ENCODE measurements at places on chromosomes 4 and X.

DNA sequence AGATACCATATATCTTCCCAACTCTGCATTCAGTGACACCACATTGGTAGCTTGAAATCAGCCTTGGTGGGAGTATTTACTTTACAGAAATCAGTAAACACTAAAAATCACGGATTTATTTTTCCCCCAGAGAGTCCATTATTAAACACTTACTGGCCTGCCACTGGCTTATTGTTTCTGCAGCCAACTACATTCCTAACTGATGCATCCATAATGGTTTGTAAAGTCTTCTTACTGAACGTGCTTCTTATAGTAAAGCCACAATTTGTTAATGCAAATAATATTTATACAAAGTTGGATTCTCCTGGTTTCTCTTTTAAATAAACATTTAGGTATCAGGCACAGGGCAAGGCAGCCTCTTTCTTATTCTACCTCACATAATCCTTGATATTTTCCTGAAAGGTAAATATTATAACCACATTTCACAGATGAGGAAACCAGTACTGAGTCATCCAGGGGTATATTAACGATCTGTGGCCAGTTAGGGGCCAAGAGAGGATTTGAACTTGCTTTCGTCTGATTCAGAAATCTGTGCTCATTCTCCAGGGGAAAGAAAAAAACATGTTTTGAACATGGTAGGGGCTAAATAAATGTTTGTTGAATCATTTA lies 136.5 kb downstream of the RAB28 start:
- no peak for DNase-seq

- DNase-seq: no peak
Measured at GRCh38 chrX:40290517-40290916, 192.8 kb upstream of the BCOR start.

- no peak for DNase-seq
Measured at GRCh38 chr4:26255989-26256388, 64.8 kb upstream of the RBPJ start.

DNA sequence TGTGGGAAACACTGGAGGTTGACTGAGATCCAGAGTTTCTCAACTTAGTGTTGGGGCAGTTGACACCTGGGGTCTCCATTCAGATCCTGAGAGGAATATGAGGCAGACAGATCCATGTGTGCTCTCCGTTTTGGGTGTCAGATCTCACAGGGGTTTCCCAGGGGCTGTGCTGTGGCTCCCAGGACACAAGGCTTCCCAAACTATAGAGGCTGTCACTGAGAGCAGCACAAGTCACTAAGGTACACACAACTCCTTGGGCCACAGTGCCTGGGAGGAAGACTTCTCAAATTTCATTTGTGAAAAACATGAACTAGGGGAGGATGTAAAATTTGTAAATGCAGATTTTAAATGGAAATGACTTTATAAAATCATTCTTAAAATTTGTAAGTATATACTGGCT lies 363.6 kb downstream of the FBXO8 start:
- no peak for DNase-seq

- no peak for DNase-seq
Measured at GRCh38 chr4:5238173-5238572, 186.9 kb downstream of the STK32B start.

GRCh38 chr4:76055016-76055415 lies 19.1 kb upstream of the CXCL11 start:
- no peak for DNase-seq

- DNase-seq: no peak
Measured at GRCh38 chrX:136780241-136780640, 491 bp downstream of the ARHGEF6 start.

GRCh38 chrX:51853251-51853650 lies 40.2 kb upstream of the MAGED1 start:
- no peak for DNase-seq

DNA sequence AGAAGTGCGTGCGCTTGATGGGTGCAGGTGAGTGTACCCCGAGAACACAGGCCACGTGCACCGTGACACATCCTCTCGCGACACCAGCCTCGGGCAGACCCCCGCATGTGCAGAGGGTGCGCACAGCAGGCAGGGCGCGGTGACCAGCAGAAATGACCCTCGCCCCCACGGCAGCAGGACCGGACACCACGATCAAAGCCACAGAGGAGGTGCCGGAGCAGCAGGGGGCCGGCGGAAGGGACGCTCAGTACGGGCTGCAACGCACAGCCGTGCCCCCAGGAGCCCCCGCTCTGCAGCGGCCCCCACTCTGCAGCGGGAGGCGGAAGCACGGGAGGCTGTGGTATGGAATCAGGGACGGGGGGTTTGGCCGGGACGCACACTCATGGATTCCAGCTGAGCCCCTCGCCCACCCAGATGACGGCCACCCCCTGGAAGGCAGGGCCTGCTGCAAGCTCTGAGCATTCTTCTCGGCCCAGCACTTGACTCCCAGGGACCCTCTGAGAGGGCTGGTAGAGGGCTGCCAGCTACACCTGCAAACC lies 17.1 kb downstream of the PPP2R3B start:
- no peak for DNase-seq

- DNase-seq: no peak
Measured at GRCh38 chr4:113419631-113420030, 341.9 kb downstream of the CAMK2D start.

DNA sequence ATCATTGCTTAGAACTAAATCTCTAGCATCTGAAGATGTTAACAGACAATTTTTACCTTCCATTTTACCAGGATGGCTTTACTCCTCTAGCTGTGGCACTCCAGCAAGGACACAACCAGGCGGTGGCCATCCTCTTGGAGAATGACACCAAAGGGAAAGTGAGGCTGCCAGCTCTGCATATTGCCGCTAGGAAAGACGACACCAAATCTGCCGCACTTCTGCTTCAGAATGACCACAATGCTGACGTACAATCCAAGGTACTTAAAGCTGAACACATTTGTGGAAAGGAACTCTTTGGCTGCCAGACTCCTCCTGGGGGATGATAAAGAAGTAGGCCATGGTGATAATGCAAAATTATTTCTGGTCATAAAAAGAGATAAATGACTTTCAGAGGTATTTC lies 187.5 kb downstream of the ANK2 start:
- no peak for DNase-seq

- DNase-seq: no peak
Measured at GRCh38 chr4:123380728-123381716, 15.6 kb upstream of the SPRY1 start.

- DNase-seq: no peak
Measured at GRCh38 chrX:56268888-56269287, 36.7 kb downstream of the KLF8 start.

DNA sequence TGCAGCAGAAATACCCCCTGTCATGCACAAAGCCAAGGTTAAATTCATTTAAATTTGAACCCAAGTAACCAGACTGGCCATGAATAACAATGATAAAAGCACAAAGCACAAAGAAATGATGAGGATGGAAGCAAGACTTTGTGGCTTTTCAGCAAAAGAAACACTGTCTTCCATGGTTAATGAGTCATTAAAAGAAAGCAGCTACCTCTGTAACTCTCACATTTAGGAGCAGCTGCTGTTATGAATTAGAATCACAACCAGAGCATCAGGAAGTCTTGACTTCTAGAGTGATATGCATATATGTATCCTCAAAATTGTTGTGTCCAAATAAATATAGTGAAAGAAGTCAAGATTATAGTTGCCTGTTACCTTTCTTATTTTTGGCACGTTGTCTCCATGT lies 70.7 kb upstream of the RPS6KA6 start:
- DNase-seq: no peak

DNA sequence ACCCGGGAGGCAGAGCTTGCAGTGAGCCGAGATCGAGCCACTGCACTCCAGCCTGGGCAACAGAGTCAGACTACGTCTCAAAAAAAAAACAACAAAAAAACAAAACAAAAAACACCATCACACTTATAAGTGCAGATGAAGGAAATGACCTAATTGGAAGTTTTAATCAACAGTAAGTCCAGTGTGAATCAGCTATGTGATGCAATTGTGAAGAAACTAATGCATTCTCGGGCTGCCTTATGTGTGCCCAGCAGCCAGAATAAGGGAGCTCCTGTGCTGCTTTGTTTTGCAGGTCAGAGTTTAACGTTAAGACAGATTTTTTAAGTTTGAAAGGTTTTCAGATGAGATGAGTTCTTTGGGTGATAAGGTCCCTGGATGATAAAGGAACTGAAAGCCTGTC lies 10.8 kb downstream of the DAPP1 start:
- no peak for DNase-seq

DNA sequence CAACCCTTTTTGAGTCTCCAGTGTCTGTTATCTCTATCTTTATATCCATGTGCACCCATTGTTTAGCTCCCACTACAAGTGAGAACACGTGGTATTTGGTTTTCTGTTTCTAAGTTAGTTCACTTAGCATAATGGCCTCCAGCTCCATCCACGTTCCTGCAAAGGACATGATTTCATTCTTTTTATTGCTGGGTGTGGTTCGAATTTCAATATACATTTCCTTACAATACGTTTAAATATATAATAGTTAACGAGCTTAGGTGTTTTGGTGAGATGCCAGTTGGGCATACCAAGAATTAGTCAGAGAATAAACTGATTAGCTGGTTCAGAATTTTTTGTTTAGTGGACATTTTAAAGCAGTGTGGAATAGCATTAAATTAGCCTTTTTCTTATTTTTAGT lies 196.7 kb downstream of the CFAP47 start:
- DNase-seq: no peak

GRCh38 chr4:186255122-186255521 lies 10.9 kb upstream of the F11 start:
- no peak for DNase-seq

DNA sequence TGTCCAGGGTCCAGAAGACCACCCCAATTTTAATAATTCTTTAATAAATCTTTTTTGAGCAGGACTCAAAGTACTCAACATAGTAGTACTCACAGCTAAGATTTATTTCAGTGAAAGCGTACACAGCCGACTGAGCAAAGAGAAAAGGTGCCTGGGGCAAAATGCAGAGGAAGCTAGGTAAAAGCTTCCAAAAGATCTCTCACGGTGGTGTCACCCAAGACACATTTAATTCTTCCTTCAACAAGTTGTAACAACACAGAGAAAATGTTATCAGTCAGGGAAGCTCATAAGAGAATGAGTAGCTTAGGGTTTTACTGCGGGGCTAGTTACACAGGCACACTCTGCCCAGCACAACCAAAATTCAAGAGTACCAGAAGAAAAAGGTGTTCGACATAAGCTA lies 201.1 kb downstream of the OPHN1 start:
- no peak for DNase-seq

- DNase-seq: no peak
Measured at GRCh38 chr4:184012937-184013336, 107.8 kb downstream of the STOX2 start.

DNA sequence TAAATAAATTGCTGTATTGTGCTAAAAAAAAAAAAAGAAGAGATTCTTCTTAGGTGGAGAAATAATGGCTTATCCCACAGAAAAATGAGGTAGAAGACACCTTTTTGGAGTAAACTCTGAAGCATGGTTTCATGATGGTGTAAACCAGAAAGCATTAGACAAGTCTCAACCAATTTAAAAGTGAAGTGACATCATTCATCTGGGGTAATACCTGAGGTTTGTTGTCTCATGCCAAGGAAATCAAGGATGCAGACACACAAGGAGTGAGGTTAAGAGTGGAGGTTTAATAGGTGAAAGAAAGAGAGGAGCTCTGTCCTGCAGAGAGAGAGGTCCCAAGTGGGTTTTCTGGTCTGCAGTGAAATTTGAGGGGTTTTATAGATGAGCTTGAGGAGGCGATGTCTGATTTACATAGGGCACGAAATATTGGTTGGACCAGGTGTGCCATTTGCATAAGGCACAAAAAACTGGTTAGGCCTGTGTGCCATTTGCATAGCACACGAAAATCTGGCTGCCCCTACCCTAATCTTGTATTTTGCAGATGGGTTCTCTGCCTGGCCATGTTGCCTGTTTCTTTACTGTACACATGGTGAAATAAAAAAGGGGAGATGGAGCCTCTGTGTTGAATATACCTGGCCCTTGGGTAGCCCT lies 25.0 kb upstream of the CWH43 start:
- no peak for DNase-seq

- DNase-seq: no peak
Measured at GRCh38 chr4:183139058-183139750, 40.1 kb downstream of the WWC2 start.

- DNase-seq: no peak
Measured at GRCh38 chr4:23582671-23583070, 307.2 kb downstream of the PPARGC1A start.

GRCh38 chrX:53265771-53266574 lies 15.4 kb downstream of the IQSEC2 start:
- DNase-seq: no peak

DNA sequence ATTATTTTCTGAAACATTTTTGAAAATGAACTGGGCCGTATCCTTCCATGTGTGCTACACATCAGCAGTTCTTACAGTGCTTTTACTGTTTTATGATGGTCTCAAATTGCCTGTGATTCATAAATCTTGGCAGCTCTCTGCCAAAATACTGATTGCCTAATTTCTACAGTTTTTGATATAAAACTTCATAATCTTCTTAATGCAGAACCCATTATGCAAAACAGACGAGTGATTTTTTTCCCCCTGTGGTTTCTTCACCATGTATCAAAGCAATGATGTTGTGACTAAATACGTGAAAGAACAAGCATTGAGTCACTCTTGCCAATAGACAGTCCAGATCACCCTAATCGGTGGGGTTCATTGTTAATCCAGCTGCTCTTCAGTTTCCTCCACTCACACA lies 156.4 kb upstream of the WDR1 start:
- DNase-seq: no peak

DNA sequence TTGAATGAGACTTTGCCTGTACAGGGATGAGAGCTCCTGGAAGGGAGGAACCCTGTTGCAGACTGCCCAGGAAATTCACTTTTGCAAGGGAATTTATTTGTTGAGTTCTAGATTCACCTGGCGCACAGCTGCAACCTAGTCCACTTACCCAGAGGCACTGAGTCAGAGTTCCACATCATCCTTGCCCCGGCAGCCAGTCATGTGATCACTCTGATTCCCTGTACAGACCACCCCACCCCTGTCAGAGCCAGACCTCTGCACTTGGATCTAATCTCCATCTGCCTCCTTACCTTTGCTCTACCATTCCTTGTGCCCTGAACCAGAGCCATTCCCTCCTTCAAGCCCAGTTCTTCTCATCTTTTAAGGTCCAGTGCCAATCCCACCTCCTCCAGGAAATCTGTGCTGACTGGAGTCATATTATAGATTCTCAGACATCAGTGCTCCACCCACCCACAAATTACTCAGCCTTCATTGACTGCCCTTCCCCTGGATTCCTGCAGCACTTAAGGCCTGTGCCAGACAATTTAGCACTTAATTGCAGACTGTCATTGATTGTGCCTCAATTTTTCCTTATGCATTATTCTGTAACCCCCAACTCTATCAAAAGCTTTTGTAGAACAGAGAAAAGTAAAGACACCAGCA lies 84.1 kb upstream of the MAGEA4 start:
- DNase-seq: no peak

GRCh38 chr4:141132709-141133145 lies 542 bp downstream of the RNF150 start:
- no peak for DNase-seq

- no peak for DNase-seq
Measured at GRCh38 chrX:42695800-42696358, 82.1 kb downstream of the PPP1R2C start.

DNA sequence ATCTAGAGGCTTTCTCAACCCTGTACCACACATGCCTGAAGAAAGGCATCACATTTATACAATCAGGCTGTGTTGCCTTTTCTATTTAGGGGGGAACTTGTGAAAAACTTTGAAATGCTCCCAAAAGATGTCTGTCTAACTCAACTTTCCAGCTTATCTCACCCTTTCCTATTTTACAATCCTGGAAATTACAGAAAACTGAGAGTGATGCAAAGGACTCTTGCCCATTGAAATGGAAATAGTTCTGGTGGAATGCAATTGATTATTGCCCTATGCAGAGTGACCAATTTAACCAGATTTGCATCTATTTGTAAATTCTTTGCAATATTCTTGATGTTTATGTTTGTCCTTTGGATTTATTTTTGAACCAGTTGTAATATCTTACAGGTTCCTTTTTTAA lies 77.3 kb downstream of the GALNT7 start:
- DNase-seq: no peak
